ENCODE measurements at places on chromosomes 7 and 10.

DNA sequence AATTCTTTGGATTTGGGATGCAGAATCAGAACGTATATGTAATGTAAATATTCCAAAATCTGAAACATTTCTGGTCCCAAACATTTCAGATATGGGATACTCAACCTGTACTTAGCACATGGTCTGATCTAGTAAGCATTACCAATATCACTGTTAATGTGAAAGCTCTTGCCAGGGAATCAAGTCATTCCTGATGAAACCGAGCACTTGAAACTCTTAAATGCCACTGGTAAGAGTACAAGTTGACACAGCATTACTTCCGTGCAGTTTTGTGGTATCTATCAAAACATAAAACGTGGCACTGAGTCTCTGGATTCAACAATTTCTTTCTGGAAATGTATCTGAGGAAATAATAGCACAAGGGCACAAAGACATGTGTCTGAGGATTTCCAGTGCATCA is 155.7 kb downstream of the RTKN2 start:
- DNase-seq = no peak

DNA sequence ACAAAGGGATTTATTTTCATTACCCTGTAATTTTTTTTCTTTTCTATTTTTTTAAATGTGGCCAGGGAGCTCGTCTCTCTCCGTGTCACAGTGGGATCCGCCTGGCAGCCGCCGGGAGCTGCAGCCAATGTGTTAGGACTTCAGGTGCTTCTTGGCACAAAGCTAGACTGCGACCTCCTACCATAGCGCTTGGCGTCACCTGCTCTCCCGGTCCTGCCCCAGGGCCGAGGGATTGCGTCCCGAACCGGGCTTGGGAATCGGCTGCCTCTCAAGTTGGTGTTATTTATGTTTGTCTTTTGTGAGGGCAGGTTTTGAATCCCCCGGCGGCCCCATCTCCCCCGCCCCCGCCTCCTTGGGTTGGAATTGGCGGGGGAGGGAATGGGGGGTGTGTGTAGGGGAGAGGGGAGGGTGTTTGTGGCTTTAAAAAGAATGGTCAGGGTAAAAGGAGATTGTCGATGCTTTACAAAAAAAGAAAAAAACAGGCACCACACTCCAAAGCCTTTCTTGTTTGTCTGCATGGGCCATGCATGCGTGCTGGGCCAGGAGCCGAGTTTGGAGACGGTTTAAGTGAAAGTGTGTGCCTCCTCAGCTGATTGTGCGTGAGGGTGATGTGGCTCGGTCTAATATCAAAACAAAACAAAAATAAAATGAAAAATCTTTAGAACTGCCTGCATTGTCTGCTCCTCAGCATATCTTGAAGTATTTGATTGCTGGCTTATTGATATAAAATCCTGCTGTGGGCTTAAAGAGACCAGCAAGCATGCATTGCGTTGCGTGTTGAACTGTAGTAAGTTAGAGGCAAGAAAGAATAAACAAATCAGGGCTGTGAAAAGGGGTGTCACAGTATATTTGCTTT is 1.2 kb downstream of the PPP1R9A start:
- no peak for DNase-seq

DNA sequence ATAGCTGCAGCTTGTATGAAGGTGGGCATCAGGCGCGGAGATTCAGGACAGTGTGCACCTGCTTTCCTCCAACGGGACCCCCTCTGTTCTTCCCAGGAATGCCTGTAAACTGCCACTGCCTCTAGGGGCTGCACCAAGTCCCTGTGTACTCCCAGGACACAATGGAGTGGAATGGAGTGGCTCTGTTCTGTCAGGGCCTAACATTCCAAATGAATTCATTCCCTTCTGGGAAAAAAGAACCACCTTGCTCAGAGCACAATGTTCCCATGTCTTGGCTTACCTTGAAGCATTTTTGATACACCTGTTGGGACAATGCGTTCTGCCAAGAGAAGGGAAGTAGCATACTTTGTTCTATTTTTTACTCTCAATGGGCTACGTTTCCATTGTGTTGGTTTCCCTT is 339.4 kb downstream of the FRMD4A start:
- no peak for DNase-seq

DNA sequence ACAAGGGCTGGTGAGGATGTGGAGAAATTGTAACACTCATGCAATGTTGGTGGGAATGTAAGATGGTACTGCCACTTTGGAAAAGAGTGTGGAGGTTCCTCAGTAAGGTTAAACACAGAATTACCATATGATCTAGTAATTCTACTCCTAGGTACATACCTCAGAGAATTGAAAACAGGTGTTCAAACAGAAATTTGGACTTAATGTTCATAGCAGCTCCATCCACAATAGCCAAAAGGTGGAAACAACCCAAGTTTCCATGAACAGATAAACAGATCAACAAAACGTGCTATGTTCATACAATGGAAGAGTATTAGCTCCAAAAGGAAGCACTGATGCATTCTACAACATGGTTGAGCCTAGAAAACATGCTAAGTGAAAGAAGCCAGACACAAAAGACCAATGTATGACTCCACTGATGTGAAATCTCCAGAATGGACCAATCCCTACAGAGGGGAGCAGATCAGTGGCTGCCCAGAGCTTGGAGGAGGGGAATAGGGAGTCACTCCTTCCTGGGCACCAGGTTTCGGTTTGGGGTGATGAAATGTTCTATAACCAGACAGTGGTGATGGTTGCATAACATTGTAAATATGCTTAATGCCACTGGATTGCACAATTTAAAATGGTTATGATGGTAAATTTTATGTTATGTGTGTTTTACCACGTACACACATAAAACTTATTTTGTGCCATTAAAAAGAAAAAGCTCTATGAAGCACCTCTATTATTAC is 5.7 kb upstream of the WDR86 start:
- no peak for DNase-seq

DNA sequence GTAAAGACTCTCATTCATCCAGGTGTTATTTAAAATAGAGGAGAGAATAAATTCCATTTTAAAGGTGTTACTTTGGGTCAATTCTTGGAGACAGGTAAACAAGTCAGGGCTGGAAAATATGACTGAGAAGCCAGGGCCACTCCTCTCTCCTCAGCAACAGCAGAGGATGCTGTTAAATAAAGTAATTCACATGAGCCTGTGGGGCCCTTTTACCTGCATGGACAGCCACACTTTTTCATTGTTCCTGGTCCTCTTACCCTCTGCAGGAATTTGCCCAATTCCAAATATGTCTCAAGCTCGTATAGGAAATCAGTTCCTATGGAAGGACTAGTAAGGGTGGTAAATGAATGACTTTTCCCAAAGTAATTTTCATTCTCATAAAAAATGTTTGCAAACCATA is 420.1 kb upstream of the KLF6 start:
- DNase-seq = no peak

All from T-helper 1 cell (primary cell).